ENCODE measurements at places on chromosomes 2 and 18. TPM values are rescaled to one million over a fixed set of nuclear protein-coding genes. Genes with fewer than 3 reads are reported as not detected.

The HRH4 gene
- not detected for total RNA-seq

The SERPINB4 gene
- total RNA-seq: not detected

The ABCG8 gene
- not detected for total RNA-seq

DNA sequence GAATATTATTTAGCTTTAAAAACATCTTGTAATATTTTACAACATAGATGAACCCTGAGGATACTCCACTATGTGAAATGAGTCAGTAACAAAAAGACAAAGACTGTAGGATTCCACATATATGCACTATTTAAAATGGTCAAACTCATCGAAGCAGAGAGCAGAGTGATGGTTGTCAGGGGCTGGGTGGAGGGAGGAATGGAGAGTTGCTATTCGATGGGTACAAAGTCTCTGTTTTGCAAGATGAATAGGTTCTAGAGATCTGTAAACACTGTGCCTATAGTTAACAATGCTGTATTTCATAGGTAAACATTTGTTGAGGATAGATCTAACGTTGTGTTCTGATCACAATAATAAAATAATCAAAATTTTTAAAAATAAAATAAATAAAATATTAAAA lies 1675.9 kb upstream of the CELF4 start:
- DNase-seq: no peak

DNA sequence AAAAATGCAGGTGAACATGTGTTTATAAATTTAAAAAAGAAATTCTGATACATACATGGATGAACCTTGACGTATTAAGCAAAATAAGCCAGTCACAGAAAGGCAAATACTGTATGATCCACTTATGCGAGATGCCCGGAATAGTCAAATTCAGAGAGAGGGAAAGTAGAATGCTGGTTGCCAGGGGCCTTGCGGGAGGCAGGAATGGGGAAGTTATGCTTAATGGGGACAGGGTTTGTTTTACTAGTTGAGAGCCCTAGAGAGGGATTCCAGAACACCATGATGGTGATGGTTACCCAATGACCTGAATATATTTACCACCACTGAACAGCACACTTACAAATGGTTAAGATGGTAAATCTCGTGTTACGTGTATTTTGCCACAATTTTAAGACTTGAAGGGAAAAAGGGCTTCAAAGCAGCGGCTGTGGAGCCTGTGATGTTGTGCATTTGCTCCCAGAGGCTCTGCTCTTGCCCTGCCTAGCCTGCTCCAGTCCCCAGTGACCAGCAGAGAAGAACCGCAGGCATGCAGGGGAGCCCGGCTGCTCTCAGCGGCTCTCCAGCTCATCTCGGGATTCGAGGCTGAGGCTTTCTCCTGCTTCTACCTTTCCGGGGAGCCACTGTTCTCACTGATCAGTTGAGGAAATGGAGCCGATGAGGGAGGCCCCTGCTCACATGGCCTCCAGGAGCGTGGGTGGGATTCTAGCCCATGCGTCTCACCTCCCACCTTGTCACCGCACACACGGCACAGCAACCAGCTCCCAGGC lies 51.7 kb upstream of the TFCP2L1 start:
- DNase-seq: no peak

DNA sequence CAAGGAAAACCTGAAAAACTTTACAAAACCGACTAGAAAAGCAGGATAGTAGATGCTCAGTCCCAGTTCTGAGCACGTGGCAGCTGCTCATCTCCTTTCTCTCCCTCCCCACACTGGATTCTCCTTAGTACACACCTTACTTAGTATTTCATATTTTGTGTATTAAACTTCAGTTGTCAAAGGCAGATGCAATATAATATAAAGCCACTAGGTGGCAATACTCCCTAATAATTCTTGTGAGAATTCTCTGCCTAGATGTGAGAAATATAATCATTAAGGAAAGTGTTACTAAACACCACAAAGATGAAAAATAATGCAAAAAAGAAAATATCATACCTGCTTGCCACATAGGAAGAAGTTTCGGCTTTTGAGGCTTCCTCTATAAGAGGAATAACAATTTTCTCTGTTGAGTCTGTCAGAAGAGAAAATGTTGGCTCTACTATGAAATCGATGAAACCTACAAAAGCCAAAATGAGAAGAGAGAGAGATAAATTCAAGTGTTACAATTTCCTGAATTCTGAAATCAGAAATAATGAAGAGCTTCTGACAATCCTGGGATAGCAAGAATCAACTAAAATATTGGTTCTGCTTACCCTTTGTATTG lies 200.6 kb downstream of the PPP1R1C start:
- DNase-seq: no peak

DNA sequence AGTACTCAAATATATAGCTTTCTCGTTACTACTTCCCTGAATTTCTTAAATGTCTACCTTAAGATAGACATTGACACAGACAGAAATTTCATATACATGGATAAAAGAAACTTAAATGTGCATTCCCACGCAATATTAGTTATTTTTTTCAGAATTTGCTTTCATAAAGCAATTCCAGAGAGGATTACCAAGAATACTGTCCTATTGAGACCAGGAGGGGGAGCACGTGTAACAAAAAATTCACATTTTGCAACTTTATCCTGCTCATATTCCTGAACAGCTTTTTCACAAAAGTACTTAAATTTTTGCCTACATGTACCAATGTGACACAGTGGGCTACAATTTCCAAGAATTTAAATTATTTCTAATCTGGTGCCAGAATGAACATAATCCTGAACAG lies 30.7 kb upstream of the ERCC3 start:
- DNase-seq: no peak

- no peak for DNase-seq
Observed at GRCh38 chr2:210442878-210443277, 33.7 kb downstream of the LANCL1 start.

DNA sequence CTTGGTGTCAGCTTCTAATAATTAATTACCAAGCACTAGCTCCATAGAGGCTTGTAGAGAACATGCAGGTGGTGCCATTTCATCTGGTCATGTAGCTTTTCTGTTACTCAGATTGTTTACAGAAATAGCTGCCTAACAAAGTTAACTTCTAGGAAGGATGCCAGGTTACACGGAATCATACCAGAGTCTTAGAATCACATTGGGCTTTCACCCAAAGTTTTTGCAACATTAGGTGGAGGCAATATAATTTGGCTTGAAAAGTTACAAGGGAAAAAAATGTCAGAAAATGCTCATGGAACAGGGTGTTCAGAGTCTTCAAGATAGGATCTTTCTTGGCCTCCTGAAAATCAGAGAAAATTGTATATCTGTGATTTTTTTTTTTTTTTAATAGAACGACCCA lies 135.6 kb downstream of the ARHGAP15 start:
- no peak for DNase-seq

DNA sequence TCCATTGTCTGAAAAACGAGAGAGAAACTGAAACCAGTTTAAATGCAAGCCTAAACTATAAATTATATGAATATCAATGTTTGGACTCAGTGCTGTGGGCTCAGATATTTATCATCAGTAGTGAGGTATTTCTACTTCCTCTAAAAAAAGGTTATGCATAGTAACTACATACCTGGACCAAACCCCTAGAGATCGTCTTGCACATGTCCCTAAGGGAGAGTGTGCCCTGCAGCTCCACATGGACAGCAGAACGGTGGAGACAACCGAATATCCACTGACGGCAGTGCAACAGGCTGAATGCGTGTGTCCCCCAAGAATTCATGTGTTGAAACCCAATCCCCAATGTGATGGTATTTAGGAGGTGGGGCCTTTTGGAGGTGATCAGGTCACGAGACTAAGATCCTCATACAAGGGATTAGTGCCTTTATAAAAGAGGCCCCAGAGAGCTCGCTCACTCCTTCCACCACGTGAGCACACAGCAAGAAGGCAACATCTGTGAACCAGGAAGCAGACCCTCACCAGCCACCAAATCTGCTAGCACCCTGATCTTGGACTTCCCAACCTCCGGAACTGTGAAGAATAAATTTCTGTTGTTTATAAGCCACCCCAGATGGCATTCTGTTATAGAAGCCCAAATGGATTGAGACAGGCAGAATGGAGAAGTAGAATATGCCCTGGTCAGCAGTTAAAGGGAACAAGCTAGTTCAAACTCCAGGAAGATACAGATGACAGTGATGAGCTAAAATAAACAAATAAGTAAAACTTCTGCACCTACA lies 208.4 kb downstream of the ANAPC1 start:
- no peak for DNase-seq

DNA sequence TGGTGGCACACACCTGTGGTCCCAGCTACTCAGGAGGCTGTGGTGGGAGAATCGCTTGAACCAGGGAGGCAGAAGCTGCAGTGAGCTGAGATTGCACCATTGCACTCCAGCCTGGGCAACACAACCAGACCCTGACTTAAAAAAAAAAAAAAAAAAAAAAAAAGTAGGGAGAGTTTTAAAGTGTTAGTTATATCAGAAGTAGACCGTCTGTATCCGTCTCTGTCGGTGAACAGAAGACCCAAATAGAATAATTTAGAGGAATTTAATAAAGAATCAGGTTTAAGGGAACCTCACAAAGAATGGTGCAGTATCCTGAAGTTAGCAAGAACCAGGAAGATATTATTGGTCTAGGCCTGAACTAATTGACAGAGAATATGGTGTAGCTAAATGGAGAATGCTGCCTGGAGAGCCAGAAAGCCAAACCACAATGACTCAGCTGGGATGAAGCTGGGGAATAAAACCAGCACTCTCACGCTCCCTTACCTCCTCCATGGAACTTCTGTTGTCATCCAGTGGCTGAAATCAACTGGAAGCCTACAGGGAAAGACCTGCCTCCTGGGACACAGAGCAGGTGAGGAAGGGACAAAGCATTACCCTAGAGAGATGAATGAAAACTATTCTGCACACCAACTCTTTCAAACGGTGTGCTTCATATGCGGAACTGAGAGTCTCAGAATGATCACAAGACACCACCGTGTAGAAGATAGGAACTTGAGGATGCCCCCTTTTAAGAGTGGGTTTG lies 39.1 kb upstream of the PLEKHM3 start:
- DNase-seq: no peak

GRCh38 chr2:96772903-96773671 lies 12.4 kb downstream of the CNNM4 start:
- no peak for DNase-seq

Measured in transverse colon (tissue), 4 donors.